ENCODE measurements at places on chromosomes 16 and 17. TPM values are rescaled to one million over a fixed set of nuclear protein-coding genes. Genes with fewer than 3 reads are reported as not detected.

MPO gene
- total RNA-seq, result not detected

- DNase-seq, result peak; percentile 52
Measured at GRCh38 chr16:53131363-53132071, 76.7 kb downstream of the CHD9 start.

TBC1D16 gene
- 20.3 TPM for total RNA-seq

- DNase-seq, result no peak
Measured at GRCh38 chr16:19746561-19746960, 28.5 kb downstream of the IQCK start.

GRCh38 chr16:21028728-21029127 is 121.9 kb downstream of the DNAH3 start:
- DNase-seq, result no peak

DNA sequence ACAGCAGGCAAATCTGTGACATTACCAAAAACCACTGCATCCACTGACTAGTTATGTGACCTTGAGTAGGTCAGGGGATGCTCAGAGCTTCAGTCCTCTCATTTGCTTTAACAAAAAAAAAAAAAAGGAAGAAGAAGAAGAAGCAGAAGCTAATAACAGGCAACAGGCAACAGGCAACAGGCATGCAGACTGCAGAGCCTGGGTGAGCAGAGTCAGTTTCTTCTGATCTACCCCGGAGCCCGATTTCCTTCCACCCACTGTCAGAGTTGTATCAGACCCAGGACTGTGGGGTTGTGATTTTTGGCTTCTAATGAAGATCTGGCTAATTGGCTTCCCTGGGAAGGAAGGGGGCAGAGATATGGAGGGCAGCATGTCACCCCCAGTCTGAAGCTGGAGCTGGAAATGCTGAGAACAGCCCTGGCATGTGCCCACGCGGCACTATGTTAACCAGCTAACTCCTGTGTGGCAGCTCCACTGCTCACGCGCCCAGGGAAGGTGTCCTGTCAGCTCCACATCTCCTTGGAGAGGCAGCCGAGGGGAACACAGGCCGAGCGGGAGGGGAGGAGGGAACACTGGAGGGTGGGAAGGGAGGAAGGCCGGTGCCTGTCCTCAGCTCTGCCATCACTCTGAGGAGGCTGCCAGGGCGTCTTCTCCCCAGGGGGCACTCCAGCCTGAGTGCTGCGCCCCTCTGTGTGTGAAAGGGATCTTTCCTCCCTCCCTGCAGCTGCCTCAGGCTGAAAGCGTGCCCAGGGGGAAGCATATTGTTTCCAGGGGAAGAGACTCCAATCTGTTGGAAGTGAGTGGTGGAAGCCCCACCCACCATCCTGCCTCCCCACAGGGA is 17.6 kb downstream of the SRCIN1 start:
- DNase-seq, result no peak

DNA sequence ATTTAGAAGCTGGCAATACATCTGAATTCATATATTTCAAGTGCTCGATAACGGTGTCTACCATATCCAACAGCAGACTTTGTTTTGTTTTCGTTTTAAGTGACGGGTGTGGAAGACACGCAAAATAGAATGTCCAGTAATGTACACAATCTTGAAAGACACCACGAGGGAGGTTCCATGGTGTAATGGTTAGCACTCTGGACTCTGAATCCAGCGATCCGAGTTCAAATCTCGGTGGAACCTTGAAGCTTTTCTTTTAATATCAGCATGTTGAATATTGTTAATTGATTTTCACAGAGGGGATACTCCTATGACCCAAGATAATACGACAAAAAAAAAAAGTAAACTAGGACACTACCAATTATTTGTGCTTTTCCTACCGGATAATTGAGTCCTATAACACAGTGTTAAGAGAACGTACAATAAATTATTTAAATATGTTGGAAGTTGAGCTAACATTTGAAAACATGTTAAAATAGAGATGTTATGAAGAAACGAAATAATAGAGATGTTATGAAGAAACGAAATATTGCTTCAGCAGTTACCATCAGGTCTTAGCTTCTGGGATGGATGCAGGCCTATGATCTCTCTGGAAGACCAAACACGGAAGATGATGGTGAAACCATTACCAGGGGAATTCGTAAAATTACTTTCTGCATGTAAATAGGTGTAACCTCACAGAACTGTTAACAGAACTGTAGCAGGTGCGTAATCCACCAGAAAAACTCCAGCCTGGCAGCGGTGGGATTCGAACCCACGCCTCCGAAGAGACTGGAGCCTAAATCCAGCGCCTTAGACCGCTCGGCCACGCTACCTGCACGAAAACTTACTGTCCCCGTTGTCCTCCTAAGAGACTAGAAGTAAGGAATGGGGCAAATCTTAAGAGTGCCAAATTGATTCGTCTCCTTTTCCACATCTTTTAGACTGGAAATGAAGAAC is 1.5 kb upstream of the ALOXE3 start:
- DNase-seq, result peak; percentile 88

DNA sequence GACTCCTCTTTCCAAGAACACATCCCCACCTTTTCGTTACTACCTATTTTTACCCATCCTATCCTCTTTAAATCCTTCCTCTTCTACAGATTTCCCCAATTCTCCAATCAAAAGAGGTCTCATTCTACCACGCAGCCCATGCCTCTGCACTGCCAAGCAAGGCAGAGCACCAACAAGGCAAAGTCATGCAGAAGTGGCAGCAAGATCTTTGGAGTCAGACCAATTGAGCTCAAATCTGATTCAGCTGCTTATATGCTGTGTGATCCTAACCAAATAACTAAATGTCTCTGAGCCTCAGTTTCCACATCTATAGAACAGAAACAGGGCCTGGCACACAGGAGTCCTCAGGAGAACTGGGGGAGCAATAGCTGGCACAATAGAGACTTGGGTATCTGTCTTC is 41.0 kb downstream of the TOM1L2 start:
- DNase-seq, result no peak

GRCh38 chr16:88430524-88431446 is 22.3 kb upstream of the ZFPM1 start:
- no peak for DNase-seq

- no peak for DNase-seq
Measured at GRCh38 chr16:20363191-20363590, 10.7 kb upstream of the UMOD start.

DNA sequence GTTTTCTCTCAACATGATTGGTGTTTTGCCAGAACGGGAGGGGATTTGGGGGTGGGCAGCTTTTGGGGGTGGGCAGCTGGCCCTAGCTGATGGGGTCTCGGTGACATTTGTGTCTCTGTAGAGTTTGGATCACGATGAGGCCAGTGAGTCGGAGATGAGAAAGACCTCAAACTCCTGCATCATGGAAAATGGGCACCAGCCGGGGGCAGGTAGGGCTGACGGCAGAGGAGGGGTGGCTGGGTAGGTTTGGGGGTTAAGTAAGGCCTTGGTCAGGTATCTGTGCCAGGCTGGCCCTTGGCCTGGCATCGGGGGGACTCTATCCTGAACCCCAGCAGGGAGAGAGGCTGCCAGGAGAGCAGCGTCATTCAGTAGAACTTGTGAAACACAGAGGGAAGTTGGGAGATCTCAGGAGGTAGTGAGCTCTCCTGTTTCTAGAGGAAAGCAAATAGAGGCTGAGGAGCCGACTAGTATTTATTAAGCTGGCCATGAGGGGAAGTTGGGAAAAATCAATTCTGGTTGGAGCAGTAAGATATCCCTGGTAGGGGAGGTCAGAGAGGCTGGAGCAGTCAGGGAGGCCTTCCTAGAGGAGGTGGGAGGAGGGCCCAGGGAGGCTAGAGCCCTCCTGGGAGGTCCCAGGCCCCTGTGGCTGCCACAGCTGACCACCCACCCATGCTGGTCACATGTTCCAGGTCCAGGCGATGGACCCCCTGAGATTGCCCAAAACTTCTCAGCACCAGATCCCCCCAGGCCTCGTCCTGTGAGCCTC is 8.1 kb downstream of the SMTNL2 start:
- no peak for DNase-seq

- DNase-seq, result no peak
Measured at GRCh38 chr16:25692742-25693508, 1.2 kb downstream of the HS3ST4 start.

RNF112 gene
- 0.11 TPM for total RNA-seq

GRCh38 chr17:8237175-8237574 is 10.7 kb downstream of the CTC1 start:
- DNase-seq, result no peak

VAT1L gene
- 1.7 TPM for total RNA-seq

HYDIN gene
- 2.5 TPM for total RNA-seq

- peak; percentile 73 for DNase-seq
Measured at GRCh38 chr16:87582216-87582965, 19.9 kb upstream of the JPH3 start.

DNA sequence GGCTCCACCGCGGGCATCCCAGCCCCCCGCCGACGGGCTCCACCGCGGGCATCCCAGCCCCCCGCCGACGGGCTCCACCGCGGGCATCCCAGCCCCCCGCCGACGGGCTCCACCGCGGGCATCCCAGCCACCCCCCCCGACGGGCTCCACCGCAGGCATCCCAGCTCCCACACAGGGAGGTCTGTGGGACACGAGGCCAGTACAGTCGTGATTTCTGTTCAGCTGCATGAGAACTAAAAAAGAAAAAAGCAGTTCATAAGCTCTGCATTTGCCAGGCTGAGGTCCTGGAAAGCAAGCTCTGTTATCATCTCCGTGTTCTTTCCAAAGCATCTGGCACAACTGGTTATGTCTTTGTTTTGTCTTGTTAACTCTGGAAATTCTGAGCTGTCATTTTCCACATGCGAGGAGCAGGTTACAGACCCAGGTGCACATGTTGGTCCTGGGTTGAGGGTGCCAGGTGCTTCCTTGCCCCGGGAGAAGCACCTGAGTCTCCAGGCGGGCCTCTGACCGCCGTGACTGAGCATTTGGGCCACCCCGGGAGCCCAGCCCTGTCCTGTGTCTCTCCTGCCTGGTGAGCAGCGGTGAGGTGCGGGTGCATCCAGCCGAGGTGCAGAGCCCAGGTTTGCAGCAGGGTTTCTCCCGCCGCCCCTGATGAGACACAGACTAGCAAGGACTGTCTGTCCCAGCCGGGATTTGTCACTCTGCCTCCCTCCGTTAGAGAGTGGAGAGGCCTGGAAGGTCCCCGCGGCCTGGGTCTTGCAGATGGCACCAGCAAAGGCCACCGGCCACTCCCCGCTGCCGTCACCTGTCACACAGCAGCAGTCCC is 9.9 kb upstream of the WFIKKN1 start:
- no peak for DNase-seq

GRCh38 chr17:17186051-17186450 is 20.1 kb downstream of the PLD6 start:
- DNase-seq, result no peak

GRCh38 chr16:67006930-67007658 is 18.7 kb downstream of the CES4A start:
- DNase-seq, result no peak

- no peak for DNase-seq
Measured at GRCh38 chr16:17149904-17150483, 320.8 kb downstream of the XYLT1 start.

CDH1 gene
- under 0.01 TPM for total RNA-seq

HBM gene
- total RNA-seq, result not detected

DNA sequence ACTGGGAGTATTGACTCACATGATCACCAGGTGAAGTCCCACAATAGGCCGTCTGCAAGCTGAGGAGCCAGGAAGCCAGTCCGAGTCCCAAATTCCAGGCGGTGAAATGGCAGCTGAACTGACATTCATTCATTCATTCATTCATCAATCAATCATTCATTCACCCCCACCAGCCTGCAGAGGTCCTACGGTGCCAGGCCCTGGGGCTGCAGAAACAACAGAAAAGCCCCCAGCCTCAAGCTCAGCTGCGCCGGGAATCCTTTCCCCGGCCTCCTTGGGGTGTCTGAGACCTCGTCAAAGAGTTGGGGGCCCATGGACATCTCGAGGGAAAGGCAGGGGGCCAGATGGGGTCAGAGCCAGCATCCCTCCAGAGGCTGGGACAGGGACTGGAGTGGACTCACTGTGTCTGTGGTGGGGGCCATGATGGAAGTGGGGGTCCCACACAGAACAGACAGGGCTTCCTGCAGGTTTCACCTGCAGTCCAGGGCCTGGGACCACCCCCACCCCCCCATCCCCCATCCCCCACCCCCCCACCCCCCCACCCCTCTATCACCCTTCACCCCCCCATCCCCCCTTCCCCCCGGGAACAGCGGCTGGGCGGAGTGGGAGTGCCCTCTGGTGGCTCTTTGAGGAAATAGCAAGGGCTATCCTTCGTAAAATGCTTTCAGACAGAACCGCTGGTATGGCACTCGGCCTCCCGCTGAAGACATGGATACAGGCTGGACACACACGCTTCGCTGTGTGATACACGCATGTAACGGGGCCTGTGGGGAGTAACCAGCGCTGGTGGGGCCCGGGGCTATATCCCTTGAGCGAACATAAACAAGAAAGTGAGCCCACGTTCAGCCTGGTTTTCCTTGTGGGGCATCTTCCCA is 8.5 kb upstream of the ZC3H18 start:
- peak; percentile 42 for DNase-seq

- peak; percentile 88 for DNase-seq
Measured at GRCh38 chr17:80720610-80721577, 176.3 kb downstream of the RPTOR start.

GRCh38 chr17:67466251-67466796 is 89.2 kb downstream of the PITPNC1 start:
- DNase-seq, result no peak

- DNase-seq, result no peak
Measured at GRCh38 chr16:72049110-72049509, 5.2 kb upstream of the HP start.

EME1 gene
- 9.2 TPM for total RNA-seq

GRCh38 chr16:1859650-1860049 is 12.3 kb downstream of the MEIOB start:
- no peak for DNase-seq

- DNase-seq, result peak; percentile 25
Measured at GRCh38 chr17:57256708-57257112, 387 bp downstream of the MSI2 start.

CACNG3 gene
- total RNA-seq, result not detected

GRCh38 chr17:69466905-69467667 is 52.6 kb downstream of the MAP2K6 start:
- peak; percentile 27 for DNase-seq

DNA sequence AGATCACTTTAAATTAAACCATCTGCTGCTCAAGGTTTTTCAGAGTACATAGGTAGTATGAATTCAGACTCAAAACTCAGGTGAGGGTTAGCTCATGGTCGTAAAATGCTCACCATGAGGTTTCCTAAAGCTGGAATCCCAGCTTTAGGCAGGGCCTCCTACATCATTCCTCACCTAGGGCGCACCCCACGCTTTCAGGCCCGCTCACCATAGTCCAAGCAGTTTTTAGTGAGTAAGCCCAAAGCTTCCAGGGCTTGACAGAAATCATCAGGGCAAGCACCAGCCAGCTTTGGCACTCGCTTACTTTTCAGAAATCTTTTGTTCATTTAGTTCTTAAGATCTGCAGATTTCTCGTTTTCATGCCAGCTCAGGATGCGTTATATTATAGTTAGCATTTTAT is 89.8 kb downstream of the HIC1 start:
- DNase-seq, result no peak

CD300LB gene
- total RNA-seq, result not detected

PDILT gene
- not detected for total RNA-seq

- DNase-seq, result no peak
Measured at GRCh38 chr17:55332296-55333041, 67.7 kb downstream of the HLF start.

- no peak for DNase-seq
Measured at GRCh38 chr17:56866496-56866895, 32.5 kb downstream of the DGKE start.

NPIPA7 gene
- 2.9 TPM for total RNA-seq

PYY gene
- total RNA-seq, result not detected

PRAC1 gene
- total RNA-seq, result not detected

- DNase-seq, result no peak
Measured at GRCh38 chr16:19883966-19884485, 622 bp downstream of the GPRC5B start.

GRCh38 chr16:82016964-82017363 is 5.7 kb upstream of the SDR42E1 start:
- no peak for DNase-seq

- DNase-seq, result no peak
Measured at GRCh38 chr16:8665529-8665928, 8.9 kb upstream of the ABAT start.
